ENCODE measurements at places on chromosomes 11 and 22. TPM values are rescaled to one million over a fixed set of nuclear protein-coding genes. Genes with fewer than 3 reads are reported as not detected.

The LMO1 gene
- 2.1 TPM for total RNA-seq

GRCh38 chr11:92916299-92916698, 53.2 kb upstream of the MTNR1B start:
- no peak for DNase-seq

GRCh38 chr11:92796744-92797143, 172.7 kb upstream of the MTNR1B start:
- no peak for DNase-seq

GRCh38 chr22:25193548-25193947, 6.1 kb upstream of the CRYBB3 start:
- DNase-seq, result no peak

- no peak for DNase-seq
These were observed 44.4 kb downstream of the INSC start for GRCh38 chr11:15159085-15159484.

GRCh38 chr11:44928816-44929215, 21.9 kb downstream of the TP53I11 start:
- no peak for DNase-seq

The SYT7 gene
- total RNA-seq, result 37.5 TPM

DNA sequence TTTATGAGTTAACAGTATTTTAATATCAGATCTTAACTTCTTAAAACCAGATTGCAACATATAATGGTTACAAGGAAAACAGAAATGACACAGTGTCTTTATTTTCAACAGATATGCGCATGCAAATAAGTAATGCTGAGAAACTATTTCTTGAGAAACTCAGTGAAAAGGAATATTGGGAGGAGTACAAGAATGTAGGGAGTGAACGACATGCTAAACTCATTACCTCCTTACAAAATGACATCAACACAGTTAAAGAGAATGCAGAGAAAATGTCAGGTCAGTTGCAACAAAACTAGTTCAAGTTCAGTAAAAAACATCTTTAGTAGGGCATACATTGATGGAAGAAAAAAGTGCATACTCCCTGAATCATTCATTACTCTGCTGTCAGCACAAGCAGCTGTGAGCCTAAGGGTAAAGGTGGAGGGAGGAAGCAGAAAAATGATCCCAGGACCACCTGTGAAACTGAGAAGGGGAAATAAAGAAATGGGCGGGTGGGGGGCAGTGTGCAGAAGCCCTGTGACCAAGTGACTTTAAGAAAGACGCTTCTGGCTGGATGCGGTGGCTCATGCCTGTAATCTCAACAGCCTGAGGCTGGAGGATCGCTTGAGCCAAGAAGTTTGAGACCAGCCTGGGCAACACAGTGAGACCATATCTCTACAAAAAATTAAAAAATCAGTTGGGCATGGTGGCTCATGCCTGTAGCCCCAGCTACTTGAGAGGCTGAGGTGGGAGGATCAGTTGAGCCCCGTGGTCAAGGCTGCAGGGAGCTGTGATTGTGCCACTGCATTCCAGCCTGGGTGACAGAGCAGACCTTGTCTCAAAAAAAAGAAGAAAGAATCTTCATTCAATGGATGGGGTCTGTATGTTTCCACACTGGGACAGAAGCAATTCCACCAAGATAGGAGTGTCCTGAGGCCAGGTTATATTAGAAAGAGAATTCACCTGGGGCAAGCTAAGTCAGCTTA, 31.2 kb downstream of the CCDC83 start:
- DNase-seq, result no peak

GRCh38 chr22:46957521-46957920, 195.1 kb downstream of the TBC1D22A start:
- DNase-seq, result no peak

DNA sequence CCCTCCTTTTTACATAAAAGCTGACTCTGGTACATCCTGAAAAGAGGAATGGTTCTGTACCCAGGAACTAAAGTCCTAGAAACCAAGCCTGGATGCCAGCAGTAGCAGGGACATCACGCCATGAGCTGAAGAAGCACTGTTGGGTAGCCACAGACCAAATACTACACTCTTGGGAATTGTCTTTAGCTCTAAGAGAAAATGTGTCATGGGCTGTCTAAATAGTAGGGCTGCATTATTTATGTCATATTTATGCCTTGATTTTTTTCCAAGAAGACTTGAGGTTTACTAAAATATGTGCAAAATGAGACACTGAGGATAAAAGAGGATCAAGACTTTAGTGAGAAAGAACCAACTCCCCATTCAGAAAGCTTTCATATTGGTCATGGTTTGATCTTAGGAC, 213.6 kb downstream of the RAB38 start:
- no peak for DNase-seq

The PKNOX2 gene
- total RNA-seq, result 0.95 TPM

GRCh38 chr11:18766015-18766414, 25.6 kb downstream of the PTPN5 start:
- DNase-seq, result no peak

DNA sequence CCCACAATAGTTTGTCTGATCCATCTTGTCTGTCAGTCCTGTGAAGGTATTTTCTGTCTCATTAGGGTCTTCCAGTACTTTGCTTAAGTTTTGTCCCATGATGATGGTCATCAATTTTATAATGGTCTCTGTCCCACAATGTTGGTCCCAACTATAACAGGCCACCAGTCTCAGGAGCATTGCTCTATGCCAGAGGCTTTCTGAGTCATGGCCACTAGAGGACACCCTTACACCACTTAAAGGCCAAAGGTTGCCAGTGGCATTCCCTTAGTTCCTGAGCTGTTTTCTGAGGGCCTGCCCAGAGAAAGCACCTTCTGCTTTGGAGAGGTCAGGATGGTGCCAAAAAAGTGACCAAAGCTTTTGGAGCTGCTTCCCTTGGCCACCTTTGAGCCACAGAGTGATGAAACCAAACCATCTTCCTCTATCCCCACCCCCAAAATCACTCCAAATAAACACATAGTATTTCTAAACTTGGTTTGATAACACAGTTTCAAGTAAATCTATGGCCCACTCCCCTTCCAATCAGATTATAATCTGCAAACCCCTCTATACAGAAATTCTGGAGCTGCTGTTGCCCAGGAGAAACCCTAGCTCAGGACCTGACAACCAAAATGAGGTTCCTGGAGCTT, 19.3 kb downstream of the EIF3F start:
- peak; percentile 71 for DNase-seq

The ANKK1 gene
- total RNA-seq, result 0.36 TPM

The CDHR5 gene
- total RNA-seq, result 7.1 TPM

DNA sequence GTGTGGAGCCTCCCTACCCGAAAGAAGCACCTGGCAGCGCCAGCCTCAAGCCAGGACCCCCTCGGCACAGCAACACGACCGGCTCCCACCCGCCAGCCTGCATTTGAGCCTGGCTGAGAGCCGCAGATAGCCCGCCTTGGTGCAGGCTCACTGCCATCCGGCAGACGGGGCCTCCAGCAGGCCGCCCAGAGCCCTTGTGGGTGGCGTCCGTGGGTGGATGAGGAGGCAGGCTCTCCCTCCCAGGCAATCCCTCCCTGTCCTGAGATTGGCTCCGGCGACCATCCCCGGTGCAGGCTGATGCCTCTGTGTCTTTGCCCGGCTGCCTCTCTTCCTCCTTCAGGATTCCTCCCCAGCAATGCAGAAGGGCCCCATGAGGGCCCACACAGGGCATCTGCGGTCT, 1527.9 kb downstream of the BRD1 start:
- no peak for DNase-seq

The KBTBD3 gene
- total RNA-seq, result 8.6 TPM

- no peak for DNase-seq
These were observed 851 bp downstream of the PTDSS2 start for GRCh38 chr11:450809-451451.

GRCh38 chr11:18312012-18312411, 9.9 kb downstream of the HPS5 start:
- DNase-seq, result no peak

DNA sequence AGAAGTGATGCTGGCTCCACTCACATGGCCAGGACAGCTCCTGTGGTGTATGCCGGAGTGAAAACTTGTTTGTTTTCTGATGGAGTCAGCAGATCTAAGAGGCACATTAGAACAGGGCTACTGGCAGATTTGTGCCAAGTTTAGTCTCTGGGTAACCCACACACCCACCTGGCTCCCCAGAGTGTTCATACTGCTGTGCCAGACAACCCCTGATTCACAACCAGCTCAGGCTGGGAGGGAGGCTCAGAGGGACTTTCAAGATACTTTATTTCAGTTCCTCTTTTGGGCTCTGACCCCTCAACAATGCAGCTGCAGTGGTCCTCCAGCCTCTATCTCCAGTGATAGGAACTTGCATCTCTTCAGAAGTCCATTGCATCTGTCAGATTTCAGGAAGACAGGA, 8.5 kb downstream of the NTM start:
- no peak for DNase-seq

DNA sequence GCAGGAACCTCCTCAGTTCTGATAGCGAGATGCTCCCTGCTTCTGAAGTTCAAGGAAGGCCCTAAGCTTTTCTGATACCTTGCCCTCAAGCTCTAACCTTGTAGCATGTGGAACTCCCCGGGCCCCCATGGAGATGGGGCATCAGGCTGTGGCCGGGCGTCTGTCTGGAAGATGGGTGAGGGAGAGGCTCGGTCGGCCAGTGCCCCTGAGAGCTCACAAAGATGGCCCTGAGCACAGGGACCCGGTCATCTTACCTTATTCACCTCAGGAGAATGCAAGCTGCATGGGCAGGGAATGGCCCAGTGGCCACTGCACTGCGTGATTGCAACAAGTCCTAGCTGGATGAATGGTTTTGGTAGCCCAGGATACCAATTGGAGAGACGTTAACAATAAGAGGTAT, 830.3 kb downstream of the TBC1D22A start:
- DNase-seq, result peak; percentile 36

DNA sequence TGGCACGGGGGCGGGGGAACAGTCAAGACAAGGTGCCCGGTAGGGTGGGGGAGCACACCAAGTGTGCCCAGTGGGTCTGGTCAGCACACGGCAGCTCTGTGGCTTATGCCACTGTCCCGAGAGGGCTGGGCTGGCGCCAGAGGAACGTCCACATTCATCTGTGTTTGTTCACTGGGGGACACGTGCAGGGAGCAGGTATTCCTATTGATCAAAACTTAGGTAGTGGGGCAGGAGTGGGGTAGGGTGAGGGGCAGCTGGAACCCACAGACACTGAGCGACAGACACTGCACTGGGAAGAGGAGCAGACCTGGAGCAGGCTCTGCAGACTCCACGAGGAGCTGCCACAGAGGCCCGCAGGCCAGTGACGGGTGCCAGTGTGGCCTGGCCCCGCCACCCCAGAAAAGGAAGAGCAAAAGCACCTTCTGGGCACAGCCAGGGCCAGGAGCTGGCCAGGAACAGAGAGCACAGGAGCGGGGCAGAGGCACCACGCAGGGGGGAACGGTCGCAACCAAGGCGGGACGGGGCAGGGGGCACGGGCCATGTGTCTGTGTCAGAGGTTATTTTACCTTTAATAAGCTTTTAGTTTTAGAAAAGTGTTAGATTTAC, 2.1 kb upstream of the MOB2 start:
- DNase-seq, result no peak

DNA sequence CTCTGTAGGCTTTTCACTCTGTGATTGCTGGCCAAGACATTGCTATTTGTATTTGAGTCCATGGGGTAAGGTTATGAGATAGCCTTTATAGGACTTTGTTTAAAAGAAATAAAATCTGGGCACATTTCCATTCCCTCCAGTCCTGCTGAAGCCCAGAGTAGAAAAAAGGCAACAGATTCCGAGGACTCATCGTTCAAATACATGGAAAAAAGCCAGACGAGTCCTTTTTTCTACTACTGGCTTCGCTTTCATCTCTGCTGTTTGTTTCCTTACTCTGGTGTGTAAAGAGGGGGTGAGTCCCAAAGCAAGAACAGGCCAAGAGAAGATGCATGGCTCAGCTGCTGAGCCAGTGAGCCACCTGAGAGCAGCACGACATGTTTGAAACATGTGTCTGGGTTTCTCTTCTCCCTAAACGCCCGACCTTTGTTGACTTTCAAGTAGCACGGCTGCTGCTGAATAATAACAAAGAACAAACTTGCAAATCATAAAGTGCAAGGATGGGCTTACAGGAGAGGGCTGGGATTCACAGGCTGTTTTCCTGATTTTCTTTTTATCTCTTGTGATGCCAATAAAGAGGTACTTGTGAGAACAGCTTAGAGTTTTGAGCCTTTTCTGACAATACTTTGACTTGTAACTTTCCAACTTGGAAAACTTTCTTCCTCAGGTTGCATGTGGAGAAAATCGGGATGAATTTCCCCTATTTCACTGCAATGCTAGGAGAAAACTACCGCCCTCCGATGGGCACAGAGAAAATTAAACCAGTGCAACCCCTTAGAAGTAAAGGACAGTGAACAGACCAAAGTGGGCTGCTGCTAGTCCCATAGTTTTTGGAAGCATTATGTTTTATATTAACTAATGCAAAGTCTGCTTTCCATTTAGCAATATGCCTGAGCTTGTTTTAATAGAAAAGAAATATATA, 195.2 kb upstream of the RAG2 start:
- no peak for DNase-seq

GRCh38 chr22:31055635-31056159, 25.4 kb upstream of the SMTN start:
- peak; percentile 78 for DNase-seq

GRCh38 chr11:73838443-73839122, 38.1 kb downstream of the COA4 start:
- no peak for DNase-seq

The SLC37A2 gene
- total RNA-seq, result 1.3 TPM

DNA sequence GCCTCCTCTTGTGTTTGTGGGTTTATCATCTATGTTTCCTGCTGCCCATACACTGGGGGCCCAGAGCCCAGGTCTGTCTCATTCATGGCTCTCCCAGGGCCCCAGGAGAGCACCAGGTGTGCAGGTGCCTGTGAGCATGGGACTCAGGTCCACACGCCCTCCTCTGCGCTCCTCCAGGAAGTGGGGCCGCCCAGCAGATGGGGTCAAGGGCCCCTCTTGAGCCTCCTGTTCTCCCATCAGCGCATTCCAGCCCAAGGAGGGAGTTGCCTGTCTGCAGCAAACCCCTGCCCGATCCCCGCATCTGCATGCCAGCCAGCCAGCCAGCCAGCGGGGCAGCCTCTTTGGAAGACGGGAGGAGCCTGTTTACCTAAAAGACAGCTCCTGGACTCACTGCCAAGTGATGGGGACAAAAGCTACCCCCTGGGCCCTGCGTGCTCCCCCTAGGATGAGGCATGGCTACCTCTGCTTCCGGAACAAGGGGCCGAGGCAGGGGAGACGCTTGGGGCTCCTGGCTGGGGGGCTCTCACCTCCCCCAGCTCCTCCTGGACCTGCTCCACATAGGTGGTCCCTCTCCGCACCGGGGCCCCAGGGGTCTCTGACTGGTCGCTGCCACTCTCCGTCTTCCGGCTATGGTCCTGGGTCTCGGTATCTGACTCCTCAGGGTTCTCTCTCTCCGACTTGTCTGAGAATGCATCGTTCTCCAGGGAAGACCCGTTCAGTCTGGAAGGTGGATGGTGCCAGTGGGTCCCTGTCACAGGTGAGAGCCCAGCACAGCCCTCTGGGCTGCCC, 49.7 kb upstream of the CARS1 start:
- peak; percentile 67 for DNase-seq

- DNase-seq, result no peak
These were observed 1.2 kb upstream of the MYO7A start for GRCh38 chr11:77126861-77127234.

DNA sequence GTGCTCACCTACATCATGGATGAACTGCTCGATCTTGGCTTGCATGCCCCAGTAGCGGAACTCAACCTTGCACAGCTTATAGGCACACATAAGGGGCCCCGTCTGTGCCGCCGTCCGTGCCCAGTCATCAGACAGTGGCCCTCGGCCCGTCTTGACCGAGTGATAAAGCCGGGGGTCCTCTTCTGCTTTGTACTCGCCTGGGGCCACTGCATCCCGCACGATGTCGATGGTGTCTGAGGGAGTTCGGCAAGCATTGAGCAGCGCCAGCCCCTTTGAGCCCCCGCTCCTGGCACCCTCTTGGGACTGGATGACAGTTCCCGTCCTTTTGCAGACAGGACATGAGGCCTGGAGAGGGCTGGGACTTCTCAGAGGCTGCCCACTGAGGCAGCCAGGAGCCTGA, 3.3 kb downstream of the PITPNM1 start:
- no peak for DNase-seq
